Stimulated activated CD8-positive, alpha-beta memory T cell treated with anti-CD3 and anti-CD28 coated beads, Interleukin-7, amount 100 ng/mL, for 1 hour (primary cell): ENCODE measurements at places on chromosomes 4 and X.

DNA sequence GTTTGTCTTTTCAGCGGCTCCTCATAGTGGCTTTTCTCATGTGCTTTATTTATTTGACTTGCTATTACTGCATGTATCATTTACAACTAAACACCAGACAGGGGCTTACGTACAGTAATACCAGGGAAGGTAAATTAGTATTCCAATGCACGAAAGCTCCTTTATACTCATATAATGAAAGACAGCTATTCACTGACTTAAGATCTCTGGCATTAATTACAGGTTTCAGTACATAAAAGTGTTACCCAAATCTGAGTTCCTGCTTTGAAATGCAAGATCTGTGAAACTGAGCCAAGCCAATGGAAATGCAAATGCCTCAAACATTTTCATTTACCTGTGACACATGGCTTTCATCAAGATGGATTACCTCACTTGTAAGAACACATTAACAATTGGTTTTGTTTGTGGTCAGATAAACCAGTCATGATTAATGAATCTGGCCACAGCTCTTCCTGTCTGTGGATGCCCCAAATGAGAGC is 107.2 kb downstream of the ANAPC4 start:
- no peak for DNase-seq

DNA sequence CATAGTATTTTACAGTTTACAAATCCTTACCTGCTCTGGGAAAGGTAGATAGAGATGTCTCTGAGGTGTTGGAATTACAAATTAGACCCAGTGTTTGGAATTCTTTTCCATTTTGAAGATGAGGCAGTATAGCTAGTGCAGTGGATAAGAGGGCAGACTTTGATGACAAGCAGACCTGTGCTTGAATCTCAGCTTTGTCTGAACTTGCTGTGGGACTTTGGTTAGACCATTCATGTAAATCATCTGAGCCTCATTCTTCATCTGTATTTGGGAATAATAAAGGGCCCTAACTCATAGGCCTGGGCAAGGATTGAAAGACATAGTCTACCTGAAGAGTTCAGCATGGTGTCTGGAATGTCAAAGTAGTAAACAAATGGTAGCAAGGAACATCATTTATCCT is 77.2 kb upstream of the BOD1L1 start:
- DNase-seq = no peak

DNA sequence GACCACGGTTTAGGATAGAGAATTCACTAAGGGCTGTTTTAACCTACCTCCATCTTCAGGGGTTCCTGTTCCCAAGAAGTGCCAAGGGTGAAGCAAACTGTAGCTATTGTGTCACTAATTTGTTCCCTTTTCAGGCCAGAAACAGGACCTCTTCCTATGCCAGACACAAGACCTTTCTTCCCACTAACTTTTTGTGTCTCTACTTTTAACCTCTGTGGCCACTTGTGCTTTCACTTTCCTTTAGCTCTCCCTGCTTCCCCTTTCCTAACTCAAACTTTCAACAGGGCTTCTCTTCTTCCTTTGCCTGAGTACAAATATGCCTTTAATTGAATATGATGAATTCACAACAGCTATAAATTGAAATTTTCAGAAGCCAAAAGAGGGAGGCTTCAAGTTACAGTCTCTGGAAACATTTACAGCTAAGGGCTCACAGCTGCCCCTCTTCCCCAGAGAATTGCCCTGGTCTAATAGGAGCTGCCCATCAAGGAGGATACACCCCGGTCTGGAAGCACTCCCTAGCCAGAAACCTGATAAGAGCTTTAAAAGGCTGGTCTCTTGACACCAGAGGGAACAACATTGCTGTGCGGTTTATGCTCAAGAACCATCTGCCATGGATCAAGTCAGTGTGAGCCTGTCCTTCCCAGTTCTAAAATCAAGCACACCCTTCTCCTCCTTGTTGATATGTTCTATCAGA is 61.7 kb upstream of the PLS3 start:
- no peak for DNase-seq

DNA sequence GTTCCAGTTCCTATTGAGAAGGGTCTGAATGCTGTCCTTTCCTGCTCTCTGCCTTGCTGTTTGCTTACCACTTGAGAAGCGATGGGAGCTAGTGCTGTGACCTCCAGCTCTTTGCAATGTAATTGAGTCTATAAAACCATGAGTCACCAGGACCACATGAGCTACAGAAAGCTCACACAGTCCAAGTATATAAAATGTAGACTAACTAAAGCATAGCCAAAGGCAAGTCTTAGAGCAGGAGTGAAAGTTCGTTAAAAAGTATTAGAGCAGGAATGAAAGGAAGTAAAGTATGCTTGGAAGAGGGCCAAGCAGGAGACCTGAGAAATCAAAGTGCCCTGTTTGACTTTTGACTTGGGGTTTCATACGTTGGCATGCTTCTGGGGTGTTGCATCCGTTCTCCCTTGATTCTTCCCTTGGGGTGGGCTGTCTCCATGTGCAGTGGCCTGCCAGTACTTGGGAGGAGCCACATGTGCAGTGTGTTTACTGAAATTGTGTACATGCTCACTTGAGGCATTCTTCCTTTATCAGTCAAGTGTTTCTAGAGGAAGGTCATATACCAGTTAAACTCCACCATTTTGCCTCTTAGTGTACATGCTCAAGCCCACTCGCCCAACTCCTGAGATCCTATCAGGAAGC is 71.3 kb upstream of the KIT start:
- no peak for DNase-seq

GRCh38 chr4:48420144-48420543 is 63.0 kb upstream of the SLC10A4 start:
- DNase-seq = no peak

DNA sequence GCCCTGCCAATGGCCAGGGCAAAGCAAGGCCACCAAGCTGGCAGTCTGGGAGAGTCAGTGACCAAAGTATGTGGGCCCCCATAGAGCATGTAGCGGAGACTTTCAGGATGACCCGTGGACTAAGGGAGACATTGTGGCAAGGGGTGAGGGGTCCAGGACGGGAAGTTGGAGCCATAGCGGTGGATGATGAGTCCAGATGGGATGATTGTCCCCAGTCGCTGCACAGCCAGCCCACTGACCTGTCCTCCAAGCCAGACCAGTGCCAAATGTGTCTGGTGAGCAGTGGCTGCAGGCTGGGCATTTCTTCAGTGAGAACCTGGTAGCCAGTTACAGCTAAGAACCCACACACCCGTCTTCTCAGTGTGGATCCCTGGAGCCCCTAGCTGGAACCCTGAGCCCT is 34.3 kb downstream of the ZNF185 start:
- DNase-seq = no peak

- DNase-seq = no peak
Observed at GRCh38 chr4:75025431-75025830, 92.5 kb downstream of the PARM1 start.

- DNase-seq = no peak
Observed at GRCh38 chr4:7068279-7068842, 497 bp upstream of the GRPEL1 start.

- peak; percentile 39 for DNase-seq
Observed at GRCh38 chr4:186204103-186204559, 12.8 kb downstream of the CYP4V2 start.
